ENCODE measurements at places on chromosomes 6 and 20.

GRCh38 chr6:150142670-150143515 is at the start of gene PPP1R14C:
Gene PPP1R14C, plus strand, starts transcription at chr6:150143044. Its CDS starts 149 bp downstream, at chr6:150143193.
- no peak for DNase-seq

- no peak for DNase-seq
These were observed 528.3 kb upstream of the FLRT3 start for GRCh38 chr20:14865731-14866130.

GRCh38 chr6:72216222-72217068 is 330.1 kb downstream of the RIMS1 start:
- DNase-seq = no peak

DNA sequence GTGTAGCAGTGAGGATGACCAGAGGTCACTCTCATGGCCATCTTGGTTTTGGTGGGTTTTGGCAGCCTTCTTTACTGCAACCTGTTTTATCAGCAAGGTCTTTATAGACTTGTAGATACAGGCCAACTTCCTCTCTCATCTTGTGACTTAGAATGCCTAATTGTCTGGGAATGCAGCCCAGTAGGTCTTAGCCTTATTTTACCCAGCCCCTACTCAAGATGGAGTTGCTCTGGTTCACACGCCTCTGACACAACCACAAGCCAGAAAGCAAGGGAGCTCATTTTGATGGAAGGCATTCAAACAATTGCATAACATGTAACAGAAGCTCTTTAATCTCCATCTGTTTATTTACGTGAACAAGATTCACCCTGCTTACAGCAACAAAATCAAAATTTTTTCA is 492.0 kb upstream of the SULF2 start:
- DNase-seq = no peak

DNA sequence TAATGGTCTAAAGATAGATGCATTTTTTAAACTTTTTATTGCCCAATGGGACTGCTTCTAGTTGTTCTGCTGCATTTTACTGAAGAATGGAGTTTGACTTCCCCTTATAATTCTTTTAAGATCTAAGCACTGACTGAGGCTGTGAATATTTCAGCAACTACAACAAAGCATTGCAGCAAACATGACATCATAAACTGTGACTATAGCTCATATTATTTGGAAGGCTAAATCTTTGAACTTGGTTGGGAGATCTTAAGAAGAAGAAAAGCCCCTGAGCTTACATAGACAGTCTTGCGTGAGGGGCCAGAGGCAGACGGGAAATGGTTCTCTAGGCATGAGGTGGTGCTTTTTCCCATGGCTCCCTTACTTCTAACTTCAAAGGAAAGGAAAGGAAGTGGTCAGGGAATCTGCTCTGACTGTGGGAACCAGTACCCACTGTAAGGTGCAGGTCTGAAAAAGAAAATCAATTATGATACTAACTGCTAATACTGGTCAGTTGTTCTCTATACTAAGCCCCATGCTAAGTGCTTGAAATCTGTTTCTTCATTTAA is 14.8 kb downstream of the HEY2 start:
- no peak for DNase-seq

DNA sequence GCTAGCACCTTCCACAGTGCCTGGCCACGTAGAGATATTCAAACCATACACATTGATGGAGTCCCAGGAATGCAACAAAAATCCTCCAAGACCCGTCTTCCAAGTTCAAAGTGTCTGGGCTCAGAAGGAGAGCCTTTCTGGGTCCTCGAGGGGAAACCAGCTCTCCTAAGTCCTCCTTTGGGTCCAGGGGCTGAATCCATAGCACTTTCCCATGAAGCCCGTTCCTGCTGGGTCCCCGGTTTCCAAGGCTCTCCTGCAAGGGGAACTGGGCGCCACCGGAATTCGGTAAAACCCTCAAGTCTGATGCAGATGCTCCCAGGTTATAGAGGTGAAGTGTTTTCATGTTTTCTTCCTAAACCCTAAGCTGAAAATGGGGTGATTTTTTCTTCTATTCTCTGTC is 101.2 kb upstream of the SNX9 start:
- no peak for DNase-seq

GRCh38 chr20:60465993-60466686 is 507.9 kb downstream of the CDH26 start:
- no peak for DNase-seq

DNA sequence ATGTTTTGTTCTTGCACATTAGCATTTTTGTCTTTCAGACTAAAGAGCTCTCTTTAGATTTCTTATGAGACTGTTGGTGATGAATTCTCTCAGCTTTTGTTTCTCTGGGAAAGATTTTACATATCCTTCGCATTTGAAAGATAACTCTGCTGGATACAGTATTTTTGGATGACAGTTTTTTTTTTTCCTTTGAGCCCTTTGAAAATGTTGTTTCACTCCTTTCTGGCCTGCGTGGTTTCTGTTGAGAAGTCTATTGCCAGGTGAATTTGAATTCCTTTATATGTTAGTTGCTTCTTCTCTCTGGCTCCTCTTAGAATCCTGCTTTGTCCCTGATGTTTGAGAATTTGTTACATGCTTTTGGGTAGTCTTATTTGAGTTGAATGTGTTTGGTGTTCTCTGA is 22.2 kb upstream of the KIAA1586 start:
- no peak for DNase-seq

GRCh38 chr6:132190815-132191175 is 210.5 kb downstream of the MOXD1 start:
- DNase-seq = no peak

DNA sequence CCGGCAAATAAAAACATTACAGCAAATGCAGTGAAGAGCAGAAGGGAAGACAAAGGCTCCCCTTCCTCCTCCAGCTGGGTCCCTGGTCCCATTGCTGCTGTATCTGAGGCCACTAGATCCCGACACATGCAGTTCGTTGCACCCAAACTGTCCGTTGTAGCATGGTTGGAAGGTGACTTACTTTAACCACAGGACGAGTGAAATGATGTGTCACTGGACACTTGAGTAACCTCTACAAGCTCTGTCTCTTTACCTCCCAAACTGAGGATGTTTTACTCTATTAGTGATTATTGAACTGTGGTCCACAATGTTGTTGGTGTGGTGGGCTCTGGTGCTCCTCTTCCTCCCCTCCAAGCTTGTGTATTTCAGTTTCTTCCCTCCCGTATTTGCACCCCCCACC is 46.2 kb upstream of the ARMH2 start:
- DNase-seq = no peak

- no peak for DNase-seq
These were observed 274.9 kb downstream of the SMOC2 start for GRCh38 chr6:168715643-168716481.

- no peak for DNase-seq
These were observed 402.5 kb downstream of the PLCB1 start for GRCh38 chr20:8534368-8535160.

- DNase-seq = no peak
These were observed 65.5 kb downstream of the SYNJ2 start for GRCh38 chr6:158047127-158047518.

DNA sequence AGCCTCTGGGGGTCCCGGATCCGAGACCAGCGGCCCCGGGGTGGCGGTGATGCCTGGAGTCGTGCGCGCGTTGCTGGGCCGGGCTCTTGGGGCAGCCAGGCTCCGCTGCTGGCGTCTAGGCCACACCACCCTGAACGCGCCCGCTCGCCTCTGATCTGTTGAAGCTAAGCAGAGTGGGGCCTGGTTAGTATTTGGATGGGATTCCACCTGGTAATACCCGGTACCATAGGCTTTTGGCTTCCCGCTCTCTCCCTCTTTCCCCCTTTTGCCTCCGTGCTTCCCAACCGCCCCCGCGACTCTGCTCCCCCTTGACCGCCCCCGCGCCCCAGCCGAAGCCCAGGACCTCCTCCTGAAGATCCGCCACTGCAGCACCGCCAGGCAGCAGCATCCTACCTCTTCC is 1383.5 kb upstream of the DEFB115 start:
- DNase-seq = no peak

DNA sequence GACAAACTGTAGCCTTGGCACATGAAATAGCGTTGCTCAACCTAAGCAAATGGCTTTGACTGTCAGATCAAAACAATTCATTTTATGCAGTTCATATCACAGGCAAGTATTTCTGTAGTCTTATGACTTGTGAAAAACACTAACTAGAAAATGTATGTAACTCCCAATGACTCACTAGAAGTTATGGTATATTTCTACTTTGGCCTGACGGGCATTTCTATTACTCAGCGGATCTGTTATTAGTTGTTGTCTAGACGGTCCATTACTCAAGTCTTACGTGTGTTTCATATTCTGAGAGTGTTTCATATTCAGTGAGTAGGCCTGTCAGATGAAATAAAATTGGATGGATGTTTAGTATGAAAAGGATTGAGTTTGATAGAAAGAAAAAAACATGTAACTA is 880.9 kb downstream of the PRIM2 start:
- no peak for DNase-seq
